ENCODE measurements at places on chromosomes 5 and 9. TPM values are rescaled to one million over a fixed set of nuclear protein-coding genes. Genes with fewer than 3 reads are reported as not detected.

DNA sequence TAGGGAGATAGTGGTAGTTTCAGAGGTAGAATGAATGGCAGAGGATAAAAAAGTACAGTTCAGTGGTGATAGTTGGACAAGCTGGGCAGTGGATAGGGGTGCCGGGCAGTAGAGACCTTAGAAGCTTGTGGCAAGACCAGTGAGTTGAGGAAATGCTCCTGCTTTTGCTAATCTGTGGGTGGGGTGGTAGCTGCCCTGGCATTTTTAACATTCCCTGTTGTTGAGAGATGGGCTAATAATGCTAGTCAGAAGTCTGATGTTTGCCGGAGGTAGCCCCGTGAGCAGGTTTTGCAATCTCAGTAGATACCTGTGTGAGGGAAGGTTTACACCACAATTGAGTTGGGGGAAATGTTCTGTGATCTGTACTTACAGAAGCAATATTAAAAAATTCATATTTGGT lies 91.1 kb downstream of the TRIO start:
- H3K27ac ChIP-seq = no peak overlapping the region
- H3K4me3 ChIP-seq = no peak overlapping the region
- H3K36me3 ChIP-seq = no peaks in the 10 kb centered on the region
- no peaks in the 10 kb centered on the region for H3K4me1 ChIP-seq
- peaks cover 8% of the 10 kb centered on the region for H3K27me3 ChIP-seq

GRCh38 chr9:136332482-136332983 lies 5.2 kb downstream of the GPSM1 start:
- DNase-seq = no peak
- H3K27ac ChIP-seq = no peak overlapping the region
- no peaks in the 10 kb centered on the region for H3K36me3 ChIP-seq
- H3K4me3 ChIP-seq = no peak overlapping the region

DNA sequence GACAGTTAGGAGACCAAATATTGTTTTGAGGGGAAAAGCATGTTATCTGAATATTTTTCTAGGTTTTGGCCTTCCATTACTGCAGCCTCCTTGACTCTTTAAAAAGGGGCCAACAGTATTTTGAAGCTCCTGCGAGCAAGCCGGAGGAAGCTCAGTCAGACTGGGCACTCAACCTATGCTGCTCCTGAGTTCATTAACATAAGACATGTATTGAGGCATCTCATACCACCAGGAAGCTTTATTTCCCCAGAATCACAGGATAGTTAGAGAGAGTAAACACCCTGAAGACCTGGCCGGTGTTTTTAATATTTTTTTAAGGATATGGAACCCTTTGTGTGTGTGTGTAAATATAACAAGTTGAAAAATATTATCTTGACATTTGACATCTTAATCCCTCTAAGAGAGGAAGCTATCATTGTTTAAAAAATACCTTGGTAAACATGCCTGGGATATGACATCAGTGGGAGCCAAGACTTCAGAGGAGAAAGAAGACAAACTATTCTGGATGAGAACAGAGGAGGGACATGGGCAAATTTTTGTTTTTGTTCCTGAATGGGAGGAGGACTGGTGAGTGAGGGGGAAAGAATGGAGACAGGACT lies 139.3 kb upstream of the SLIT3 start:
- DNase-seq = no peak
- H3K36me3 ChIP-seq = no peaks in the 10 kb centered on the region
- no peak overlapping the region for H3K4me3 ChIP-seq
- peaks cover 7% of the 10 kb centered on the region for H3K27me3 ChIP-seq

PCDHGB5 gene
- total RNA-seq = 0.16 TPM

TMC1 gene
- not detected for total RNA-seq

GRCh38 chr5:73856997-73857396 lies 231.0 kb downstream of the ARHGEF28 start:
- H3K36me3 ChIP-seq = no peaks in the 10 kb centered on the region
- H3K4me3 ChIP-seq = no peak overlapping the region
- H3K27me3 ChIP-seq = peaks cover 15% of the 10 kb centered on the region

ECM2 gene
- not detected for total RNA-seq

Measured in activated naive CD8-positive, alpha-beta T cell treated with anti-CD3 and anti-CD28 coated beads for 36 hours (primary cell).